Activated CD8-positive, alpha-beta T cell treated with anti-CD3 and anti-CD28 coated beads, Interleukin-2, amount 10 ng/mL, durations not matched to agents 7 days and 5 days (primary cell): ENCODE measurements at places on chromosomes 5 and 9.
A peak's percentile ranks its signal among the peaks of the same experiment; 100 is the strongest.

DNA sequence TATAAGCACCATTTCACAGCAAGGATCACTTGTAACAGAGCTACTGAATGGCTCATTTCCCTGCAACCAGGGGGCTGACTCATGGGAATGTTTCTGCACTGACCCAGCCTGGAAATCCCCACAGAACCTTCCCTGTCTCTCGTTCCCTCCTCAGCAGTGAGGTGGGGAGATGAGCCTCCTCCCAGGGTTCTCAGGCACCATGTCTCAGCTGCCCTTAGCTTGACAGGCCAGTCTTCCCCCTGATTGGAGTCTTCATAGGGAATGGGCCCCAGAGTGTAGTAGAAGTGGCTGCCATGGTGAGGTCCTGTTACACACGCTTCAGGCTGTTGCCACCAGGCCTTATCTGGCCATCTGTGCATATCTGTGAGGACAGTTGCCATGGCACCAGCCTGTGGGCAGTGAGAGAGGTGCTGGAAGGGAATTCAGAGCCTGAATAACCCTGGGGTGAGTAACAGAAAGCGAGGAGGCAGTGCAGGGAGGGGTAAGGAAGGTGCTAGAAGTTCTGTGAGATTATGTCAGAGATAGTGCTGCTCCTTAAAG, 324.4 kb downstream of the ENC1 start:
- DNase-seq: no peak

- no peak for DNase-seq
Measured at GRCh38 chr9:137365056-137365455, 57.9 kb downstream of the EXD3 start.

DNA sequence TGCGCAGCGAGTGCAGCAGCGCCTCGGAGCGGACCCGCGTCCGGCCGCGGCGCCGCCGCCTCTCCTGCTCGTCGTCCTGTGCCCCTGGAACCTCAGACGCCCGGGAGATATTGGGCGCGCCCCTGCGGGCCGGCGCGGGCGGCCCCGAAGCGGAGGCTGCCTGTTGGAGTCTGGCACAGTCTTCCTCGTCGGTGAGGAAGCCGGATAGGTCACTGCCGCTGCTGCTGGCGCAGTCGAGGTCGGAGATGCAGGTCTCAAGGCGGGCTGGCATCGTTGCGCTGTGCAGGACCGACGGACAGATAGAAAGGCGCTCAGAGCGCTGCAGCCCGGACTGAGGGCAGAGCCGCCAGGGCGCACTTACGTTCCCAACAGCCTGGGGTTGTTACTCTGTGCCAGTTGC, 344 bp downstream of the NEUROG1 start:
- no peak for DNase-seq

DNA sequence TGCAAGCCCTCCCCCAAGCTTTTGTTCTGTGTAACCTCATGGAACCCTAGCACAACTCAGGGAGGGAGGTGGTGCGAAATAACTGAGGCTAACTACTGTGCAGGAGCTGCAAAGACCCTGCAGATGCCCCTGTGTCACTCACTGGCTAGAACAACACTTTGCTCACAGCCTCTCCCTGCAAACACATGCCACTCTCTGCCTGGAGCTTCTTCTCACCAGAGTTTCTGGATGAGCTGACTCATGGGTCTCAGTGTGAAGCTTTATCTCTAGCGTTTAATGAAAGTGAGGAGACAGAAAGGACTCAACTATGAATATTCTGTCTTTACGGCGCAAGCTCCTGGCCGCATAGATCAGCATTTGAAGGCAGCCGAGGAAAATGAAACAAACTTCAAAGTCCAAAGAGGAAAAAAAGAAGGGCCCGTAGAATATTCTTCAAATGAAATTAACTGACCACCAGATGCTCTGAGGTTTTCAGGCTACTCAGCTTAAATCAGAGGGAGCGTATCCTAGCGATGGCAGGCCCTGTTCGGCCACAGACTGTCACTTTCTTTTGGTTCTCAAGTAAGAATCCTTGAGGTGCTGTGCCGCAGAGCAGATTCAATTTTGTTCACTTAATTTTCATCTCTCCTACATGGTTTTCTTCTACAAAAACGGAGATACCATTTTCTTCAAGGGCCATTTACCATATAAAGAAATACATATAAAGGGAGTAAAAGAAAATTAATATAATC, 77.7 kb upstream of the TAS2R1 start:
- no peak for DNase-seq

GRCh38 chr5:84568171-84568570, 183.5 kb upstream of the EDIL3 start:
- DNase-seq: no peak

DNA sequence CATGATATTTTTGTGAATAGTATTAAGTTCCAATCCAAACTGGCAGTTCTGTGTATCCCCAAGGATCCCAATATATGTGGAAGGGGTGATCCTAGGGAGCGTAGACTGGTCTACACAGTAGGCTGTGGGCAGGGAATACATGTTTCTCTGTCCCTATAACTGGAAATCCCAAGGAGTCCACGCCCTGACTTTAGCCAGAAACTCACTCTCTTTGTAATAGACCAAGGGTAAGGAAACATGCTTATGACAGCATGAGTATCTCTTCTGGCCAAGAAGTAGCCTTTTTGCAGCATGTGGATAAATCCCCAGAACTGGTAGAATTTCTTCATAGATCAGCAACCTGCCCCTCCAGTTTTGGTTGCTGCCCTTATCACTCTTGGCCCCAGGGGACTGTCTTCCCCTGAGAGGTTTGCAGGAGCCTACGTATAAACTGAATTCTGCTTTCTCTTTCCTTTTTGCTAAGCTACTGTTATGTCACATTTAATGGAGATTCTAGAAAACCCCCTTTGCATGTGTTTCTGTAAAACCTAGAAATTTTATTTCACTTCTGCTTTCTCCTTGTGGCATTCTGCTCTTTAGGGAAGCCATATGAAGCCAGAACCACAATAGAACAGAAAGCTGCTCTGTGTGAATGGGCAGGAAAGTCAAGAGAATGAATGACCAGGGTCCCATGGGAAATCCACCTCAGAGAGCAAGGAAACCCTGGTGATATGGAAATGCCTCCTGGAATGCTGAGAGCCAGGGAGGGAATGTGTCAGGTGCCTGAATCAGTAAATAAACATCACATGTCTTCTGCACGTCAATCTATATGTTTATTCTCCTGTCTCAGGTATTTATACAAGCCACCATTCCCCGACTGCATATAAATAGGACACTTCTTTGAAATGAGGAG, 3.5 kb downstream of the IFNA2 start:
- DNase-seq: peak; percentile 45
